ENCODE measurements at places on chromosomes 7 and 10. TPM values are rescaled to one million over a fixed set of nuclear protein-coding genes. Genes with fewer than 3 reads are reported as not detected.

The FHIP2A gene
- polyA plus RNA-seq = 10.7 TPM

DNA sequence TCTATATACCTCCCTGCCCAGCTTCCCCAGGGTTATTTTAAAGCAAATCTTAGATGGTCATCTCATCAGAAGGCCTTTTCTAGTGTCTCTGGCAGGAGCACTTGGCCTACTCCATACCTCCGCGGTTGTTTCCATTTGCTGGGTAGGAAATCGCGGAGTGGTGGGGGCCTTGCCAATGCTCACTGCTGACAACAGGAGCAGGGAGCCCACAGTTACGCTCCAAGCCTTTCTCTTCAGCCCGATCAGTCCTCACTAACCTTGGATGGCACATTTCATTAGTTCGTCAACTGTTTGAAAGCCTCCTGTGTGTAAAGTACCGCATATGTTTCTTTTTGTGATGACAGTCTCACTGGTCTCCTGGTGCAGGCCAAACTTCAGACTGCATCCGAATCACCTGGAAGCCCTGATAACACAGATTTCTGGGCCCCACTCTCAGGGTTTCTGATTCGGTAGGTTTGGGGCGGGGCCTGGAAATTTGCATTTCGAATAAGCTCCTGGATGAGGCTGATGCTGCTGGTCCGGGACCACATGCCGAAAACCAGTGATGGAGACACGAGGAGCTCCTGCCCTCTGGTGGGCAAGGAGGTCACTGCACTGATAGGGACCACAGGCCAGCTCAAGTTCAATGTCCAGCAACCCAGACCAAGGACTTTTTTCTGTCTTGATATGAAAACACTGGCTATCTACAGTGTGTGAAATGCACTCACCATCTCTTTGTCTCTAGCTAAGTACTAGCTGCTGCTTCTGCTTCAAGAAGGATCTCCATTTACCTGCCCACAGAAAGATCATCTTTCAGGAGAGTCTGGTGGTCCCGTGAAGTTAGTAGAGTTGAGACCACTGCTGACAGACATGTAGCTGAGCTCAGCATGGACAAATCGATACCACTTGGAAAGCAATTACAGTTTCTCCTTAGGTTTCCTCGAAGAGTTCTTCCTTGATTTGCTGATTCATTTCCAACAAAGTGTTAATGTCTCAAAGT lies 14.0 kb downstream of the LRGUK start:
- H3K27ac ChIP-seq = no peak overlapping the region
- peak; percentile 51 for DNase-seq
- H3K4me3 ChIP-seq = no peak overlapping the region

- no peaks in the 10 kb centered on the region for H3K27me3 ChIP-seq
- H3K27ac ChIP-seq = no peak overlapping the region
- DNase-seq = no peak
- no peaks in the 10 kb centered on the region for H3K36me3 ChIP-seq
- H3K4me3 ChIP-seq = no peak overlapping the region
Observed at GRCh38 chr7:18894155-18894554, 223.3 kb downstream of the TWIST1 start.

- 0 out of 2 replicates have a peak, but pooled peaks cover 1% of the 10 kb centered on the region for H3K4me1 ChIP-seq
- H3K27me3 ChIP-seq = no peaks in the 10 kb centered on the region
- no peak overlapping the region for H3K4me3 ChIP-seq
- no peaks in the 10 kb centered on the region for H3K36me3 ChIP-seq
- no peak for DNase-seq
- H3K27ac ChIP-seq = no peak overlapping the region
Observed at GRCh38 chr7:16904076-16904475, 22.3 kb upstream of the AGR3 start.

DNA sequence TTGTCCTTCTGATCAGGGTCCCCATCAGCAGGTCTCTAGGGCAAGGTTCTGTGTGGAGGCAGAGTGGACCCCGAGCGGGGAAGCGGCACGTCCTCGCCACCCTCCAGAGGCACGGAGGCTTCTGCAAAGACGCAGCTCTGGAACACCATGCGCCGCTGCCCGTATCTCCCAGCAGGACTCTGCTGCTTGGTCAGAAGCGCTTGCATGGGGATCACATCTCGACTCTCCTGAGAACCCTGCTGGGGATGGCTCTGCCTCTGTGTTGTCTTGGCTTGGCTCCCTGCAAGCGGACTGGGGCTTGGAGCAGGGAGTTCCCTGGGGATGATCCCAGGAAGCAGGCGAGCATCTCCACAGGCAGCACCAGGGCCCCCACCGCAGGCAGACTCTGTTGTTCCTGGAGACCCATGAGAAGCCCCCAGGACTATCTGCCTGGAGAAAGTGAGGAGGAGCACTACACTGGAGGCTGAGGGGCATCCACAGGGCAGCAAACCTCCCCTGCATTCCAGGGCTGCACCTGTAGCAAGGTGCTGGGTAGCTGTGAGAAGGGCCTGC lies 520.5 kb downstream of the GLRX3 start:
- H3K27me3 ChIP-seq = no peaks in the 10 kb centered on the region
- H3K4me3 ChIP-seq = no peak overlapping the region
- DNase-seq = no peak
- H3K4me1 ChIP-seq = no peaks in the 10 kb centered on the region

- H3K4me3 ChIP-seq = no peak overlapping the region
- no peak overlapping the region for H3K27ac ChIP-seq
- no peaks in the 10 kb centered on the region for H3K36me3 ChIP-seq
- H3K4me1 ChIP-seq = no peaks in the 10 kb centered on the region
- H3K27me3 ChIP-seq = peaks cover 17% of the 10 kb centered on the region
Observed at GRCh38 chr10:15442056-15442455, 71.0 kb upstream of the FAM171A1 start.

The GIMAP7 gene
- not detected for polyA plus RNA-seq

The PNLIPRP3 gene
- polyA plus RNA-seq = not detected

DNA sequence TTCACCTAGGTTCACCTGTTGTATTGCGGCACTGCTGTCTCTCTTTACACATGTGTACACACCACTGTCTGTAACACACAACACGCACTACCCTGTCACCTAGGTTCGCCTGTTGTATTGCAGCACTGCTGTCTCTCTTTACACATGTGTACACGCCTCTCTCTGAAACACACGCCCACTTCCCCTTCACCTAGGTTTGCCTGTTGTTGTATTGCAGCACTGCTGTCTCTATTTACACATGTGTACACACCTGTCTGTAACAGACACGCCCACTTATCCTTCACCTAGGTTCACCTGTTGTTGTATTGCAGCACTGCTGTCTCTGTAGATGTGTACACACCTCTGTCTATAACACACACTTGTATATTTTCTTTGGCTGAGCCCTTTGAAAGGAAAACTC lies 51.5 kb downstream of the WDR37 start:
- no peaks in the 10 kb centered on the region for H3K27me3 ChIP-seq
- H3K4me3 ChIP-seq = no peak overlapping the region
- no peak overlapping the region for H3K27ac ChIP-seq
- peaks cover 9% of the 10 kb centered on the region for H3K4me1 ChIP-seq
- DNase-seq = no peak
- peaks cover 50% of the 10 kb centered on the region for H3K36me3 ChIP-seq

DNA sequence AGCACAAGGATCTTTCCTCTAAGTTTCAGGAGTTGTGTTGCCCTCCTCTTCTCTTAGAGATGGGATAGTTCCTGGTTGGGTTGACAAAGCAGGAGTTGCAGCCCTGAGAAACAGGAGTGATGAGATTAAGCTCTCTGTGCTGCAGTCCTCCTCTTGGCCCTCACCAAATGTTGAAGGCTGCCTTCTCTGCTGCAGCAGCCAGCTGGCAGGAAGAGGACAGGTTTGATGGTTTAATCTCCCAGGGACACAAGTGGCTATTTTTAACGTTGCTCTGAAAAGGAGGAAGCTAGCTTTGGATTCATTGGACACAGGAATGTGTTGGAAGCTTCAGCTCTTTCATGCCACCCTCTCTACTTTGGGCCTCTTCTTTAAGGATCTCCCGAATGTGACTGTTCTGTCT lies 9.4 kb downstream of the STRIP2 start:
- H3K4me3 ChIP-seq = no peak overlapping the region
- DNase-seq = no peak
- H3K4me1 ChIP-seq = peaks cover 2% of the 10 kb centered on the region
- H3K27me3 ChIP-seq = no peaks in the 10 kb centered on the region

The DNAJC12 gene
- polyA plus RNA-seq = 2.9 TPM

DNA sequence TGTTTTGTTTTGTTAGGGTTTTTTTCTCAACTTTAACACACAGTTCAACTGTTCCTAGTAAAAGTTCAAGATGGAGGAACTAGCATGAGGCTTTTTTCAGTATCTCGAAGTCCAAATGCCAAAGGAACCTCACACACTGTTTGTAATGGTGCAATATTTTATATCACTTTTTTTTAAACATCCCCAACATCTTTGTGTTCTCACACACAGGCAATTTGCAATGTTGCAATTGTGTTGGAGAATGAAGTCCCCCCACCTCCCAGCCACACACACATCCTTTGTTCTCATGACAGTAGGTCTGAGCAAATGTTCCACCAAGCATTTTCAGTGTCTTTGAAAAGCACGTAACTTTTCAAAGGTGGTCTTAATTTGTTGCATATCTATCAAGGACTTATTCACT lies 120.9 kb downstream of the TWIST1 start:
- no peaks in the 10 kb centered on the region for H3K36me3 ChIP-seq
- H3K4me1 ChIP-seq = peaks cover 7% of the 10 kb centered on the region
- no peaks in the 10 kb centered on the region for H3K27me3 ChIP-seq
- H3K27ac ChIP-seq = no peak overlapping the region

The SLC26A3 gene
- polyA plus RNA-seq = not detected

- H3K4me3 ChIP-seq = no peak overlapping the region
- no peaks in the 10 kb centered on the region for H3K4me1 ChIP-seq
- H3K27ac ChIP-seq = no peak overlapping the region
Observed at GRCh38 chr10:104589871-104590270, 51.2 kb upstream of the SORCS3 start.

DNA sequence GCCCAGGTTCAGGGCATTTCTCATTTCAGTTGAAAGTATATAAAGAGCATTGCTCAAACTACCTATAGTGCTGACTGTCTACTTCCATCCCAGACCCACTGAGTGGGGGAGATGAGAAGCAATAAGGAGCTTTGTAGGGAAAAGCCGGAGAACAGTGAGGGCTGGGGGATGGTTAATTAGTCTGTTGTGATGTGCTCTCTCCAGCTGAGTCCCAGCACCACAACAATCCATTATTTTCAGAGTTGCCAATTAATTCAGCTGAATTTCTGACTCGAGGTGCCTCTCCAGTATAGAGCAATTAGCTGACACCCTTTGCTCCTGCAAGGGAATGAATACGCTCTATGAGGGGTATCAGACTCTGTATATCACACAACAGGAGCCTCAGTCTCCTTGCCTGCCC lies 1118.6 kb downstream of the SORCS3 start:
- H3K36me3 ChIP-seq = no peaks in the 10 kb centered on the region
- H3K27me3 ChIP-seq = no peaks in the 10 kb centered on the region
- H3K4me3 ChIP-seq = no peak overlapping the region
- no peaks in the 10 kb centered on the region for H3K4me1 ChIP-seq
- no peak for DNase-seq
- no peak overlapping the region for H3K27ac ChIP-seq

DNA sequence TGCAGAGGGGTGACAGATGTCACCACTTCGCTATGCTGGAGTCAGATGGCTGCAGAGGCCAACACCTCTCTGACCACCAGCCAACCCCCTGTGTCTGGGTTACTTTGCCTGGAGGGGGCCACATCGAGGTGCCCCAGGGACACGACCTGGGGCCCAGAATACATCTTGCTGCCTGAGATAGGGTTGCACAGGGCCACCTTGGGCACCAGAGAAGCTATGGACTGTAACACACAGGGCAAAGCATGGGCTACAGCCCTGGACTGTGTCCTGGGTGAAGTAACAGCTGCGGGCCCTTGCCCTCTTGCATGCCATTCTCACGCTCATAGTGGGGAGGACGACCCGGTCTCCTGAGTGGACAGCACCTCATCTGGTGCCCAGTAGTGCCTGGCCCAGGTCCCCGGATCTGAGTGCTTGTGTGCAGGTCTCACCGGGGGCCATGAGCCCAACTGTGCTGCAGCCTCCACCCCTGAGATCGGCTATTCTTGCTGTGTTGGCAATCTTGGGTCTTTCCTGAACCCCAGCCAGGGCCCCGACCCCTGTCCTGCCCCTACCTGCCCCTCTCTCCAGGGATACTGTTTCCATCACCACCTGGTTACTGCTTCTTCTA lies 115.2 kb upstream of the GDF10 start:
- DNase-seq = no peak
- H3K27ac ChIP-seq = no peak overlapping the region
- peaks cover 13% of the 10 kb centered on the region for H3K27me3 ChIP-seq
- no peaks in the 10 kb centered on the region for H3K4me1 ChIP-seq
- no peaks in the 10 kb centered on the region for H3K36me3 ChIP-seq
- H3K4me3 ChIP-seq = no peak overlapping the region

The CYP26C1 gene
- 0.01 TPM for polyA plus RNA-seq

- H3K4me3 ChIP-seq = no peak overlapping the region
- peaks cover 2% of the 10 kb centered on the region for H3K36me3 ChIP-seq
- no peak for DNase-seq
- H3K27me3 ChIP-seq = no peaks in the 10 kb centered on the region
Observed at GRCh38 chr7:1872191-1873069, 202.4 kb downstream of the ELFN1 start.

DNA sequence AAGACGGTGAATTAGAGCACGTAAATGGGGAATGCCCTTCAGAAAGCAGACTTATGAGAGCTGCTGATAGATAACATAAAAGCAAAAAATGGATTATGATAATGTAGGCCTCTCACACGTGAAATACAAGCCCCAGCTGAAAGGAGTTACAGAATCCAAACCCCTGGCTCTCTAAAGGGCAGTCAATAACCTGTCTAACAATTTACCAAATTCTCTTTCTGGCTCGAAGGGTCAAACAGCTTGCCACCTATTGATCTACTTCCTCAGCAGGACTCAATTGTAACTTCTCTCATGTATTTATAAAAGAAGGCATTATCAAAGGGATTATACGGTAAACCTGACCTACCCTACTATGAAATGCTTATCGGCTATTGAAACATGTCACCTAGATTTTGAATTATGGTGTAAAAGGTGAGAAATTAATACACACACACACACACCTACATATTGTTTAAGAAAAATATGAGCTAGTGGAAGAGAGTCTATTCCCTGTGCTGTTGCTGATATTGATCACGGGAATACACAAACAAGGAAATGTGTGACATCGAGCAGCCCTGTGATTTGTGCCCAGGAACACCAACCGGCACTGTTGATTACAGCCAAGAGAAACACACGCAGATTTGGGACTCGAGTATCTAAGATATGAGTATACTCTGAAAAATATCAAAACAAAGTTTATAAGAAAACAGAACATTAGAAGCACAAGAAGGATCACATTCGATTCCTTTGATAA lies 135.6 kb upstream of the NEBL start:
- no peaks in the 10 kb centered on the region for H3K27me3 ChIP-seq
- H3K27ac ChIP-seq = no peak overlapping the region
- H3K4me3 ChIP-seq = no peak overlapping the region
- DNase-seq = no peak
- no peaks in the 10 kb centered on the region for H3K36me3 ChIP-seq

- peak; percentile 52 for DNase-seq
- peak overlapping the region; percentile 22 for H3K27ac ChIP-seq
- no peaks in the 10 kb centered on the region for H3K36me3 ChIP-seq
Observed at GRCh38 chr7:151424799-151425198, 15.0 kb upstream of the WDR86 start.

The LRRC17 gene
- 250 TPM for polyA plus RNA-seq

The ADAM8 gene
- polyA plus RNA-seq = 0.90 TPM
